Stimulated activated naive CD8-positive, alpha-beta T cell treated with anti-CD3 and anti-CD28 coated beads, Interleukin-15, Interleukin-2, amounts not matched to agents 100 U/mL and 50 U/mL, for 24 hours (primary cell): ENCODE measurements at places on chromosomes 5 and 9.
A peak's percentile ranks its signal among the peaks of the same experiment; 100 is the strongest.

GRCh38 chr5:56356121-56356835, 123.1 kb upstream of the ANKRD55 start:
- DNase-seq: no peak

DNA sequence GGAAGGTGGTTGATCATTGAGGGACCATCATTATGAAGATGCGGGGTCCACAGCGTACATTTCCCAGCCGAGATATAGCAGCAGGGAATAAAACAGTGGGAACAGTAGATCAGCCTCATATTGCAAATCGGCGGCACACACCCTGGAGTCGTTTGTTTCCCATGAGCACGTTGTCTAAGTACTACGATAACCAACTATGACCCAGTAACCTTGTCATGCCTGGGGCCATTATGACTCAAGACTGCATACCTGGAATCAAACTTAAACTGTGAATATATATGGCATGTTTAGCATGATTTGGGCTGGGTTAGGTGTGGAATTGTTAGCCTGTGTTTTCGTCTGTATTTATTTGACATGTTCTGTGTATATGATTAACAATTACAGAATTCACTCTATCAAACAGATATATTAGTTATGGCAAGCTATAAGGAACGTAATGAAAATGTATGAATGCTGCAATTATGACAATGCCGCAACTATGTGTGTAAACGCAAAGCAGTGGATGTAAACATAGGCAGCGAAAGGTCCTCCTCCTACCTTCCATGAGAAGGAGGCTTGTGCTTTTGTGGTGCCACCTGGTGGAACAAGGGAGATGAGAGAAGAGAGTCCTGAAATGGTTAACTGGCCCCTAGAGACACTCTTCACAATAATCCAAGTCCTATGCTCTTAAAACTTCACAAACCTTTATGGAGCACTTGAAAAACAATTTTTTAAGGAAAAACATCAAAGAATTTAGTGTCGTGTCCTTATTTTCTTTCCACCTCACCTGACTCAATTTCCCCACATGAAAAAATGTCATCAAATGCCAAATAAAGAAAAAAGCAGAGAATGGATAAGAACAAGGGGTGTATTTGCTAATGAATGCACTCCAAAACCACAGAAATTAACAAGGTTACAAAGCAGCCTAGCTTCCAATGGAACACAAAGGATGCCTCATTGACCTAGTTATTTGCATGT, 47.1 kb downstream of the SEMA5A start:
- DNase-seq: no peak

DNA sequence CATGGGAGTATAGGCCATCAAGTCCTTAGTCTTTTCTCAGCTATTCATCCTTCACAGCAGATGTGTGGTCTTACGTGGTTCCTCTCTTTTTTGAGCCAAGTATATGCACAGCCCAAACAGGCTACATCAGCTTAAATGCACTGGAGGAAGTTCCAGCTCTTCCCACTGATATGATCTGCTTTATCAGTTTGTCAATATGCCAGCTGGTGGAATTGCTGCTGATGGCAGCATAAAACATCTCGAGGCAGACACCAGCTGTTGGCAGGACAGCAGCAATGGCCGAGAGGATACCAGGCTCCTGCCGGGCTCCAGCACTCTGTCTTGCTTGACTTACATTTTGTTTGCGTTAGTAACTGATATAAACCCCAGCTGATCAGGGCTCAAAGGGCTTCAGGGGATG, 143.4 kb downstream of the TENT4A start:
- DNase-seq: no peak

GRCh38 chr9:121059998-121060636, 10.0 kb upstream of the C5 start:
- DNase-seq: no peak

DNA sequence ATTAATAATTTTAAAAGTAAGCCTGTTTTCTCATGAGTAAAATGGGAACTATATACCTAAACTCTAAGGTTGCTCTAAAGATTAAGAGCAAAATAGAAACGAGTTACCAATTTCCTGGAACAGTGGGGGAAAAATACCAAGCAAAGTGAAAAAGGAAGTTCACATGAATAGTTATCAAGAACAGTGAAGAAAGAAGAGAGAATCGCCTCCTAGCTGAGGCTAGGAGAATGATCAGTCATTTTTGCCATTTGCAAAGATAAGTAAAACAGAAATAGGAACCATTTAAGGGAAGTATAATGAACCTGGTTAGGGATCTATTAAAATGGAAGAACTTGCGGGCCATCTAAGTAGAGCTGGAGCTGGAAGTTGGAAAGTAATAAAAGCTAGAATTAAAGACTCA, 50.7 kb downstream of the P4HA2 start:
- DNase-seq: no peak

DNA sequence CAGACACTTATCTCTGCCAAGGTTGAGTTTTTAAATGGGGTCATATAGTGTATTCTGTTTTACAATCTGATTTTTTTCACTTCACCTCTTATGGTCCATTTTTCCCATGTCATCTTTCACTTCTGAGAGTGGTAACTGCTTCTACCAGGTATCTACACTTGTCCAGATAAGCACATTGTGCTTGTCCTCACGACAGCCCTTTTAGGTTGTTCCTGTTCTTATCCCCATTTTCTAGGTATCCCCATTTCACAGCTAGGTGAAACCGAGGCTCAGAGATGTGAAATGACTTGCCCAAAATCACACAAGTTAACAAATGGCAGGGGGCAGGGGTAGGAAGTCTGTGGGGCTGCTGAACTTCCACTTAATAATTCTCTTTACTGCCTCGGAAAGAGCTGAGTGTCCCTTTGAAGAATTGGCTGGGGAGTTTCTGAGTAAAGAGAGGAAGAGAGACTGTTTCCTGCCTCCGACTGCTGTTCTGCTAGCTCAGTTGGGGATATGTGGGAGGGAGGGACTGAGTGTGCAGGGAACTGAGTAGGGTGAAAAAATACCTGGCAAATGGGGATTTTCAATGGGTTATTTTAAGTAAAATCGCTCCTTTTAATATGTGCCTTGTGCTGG, 255.4 kb downstream of the GRIA1 start:
- no peak for DNase-seq

DNA sequence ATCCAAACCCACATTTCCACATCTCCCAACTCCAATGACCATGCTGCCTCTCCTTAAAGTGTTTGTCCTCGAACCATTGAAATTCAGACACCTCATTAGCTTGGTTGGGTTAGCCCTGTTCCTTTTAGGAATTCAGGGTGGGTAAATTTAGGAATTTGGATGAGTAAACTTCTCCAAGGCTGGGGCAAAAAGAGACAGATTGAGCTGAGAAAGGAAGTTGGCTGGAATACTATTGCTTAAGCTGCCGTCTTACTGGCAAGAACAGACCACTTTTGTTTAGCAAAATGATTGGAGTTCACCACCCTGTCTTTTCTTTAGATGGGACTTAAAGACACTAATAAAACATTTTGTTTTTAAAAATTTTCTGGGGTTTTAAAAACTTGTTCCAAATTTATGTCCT, 143.6 kb upstream of the GDNF start:
- DNase-seq: no peak

- DNase-seq: peak; percentile 70
These were observed 664 bp upstream of the ARSB start for GRCh38 chr5:78985725-78986223.

GRCh38 chr5:58932057-58932612, 349.3 kb downstream of the RAB3C start:
- no peak for DNase-seq

GRCh38 chr9:136678034-136678433, 9.2 kb downstream of the AGPAT2 start:
- DNase-seq: no peak

- peak; percentile 19 for DNase-seq
These were observed 790 bp upstream of the IARS1 start for GRCh38 chr9:92294297-92294676.

GRCh38 chr9:131631306-131631705, 86.0 kb downstream of the PRRT1B start:
- no peak for DNase-seq

- no peak for DNase-seq
These were observed 3.4 kb upstream of the DCTN4 start for GRCh38 chr5:150762211-150762610.

GRCh38 chr9:20340511-20340861, 281.8 kb downstream of the MLLT3 start:
- no peak for DNase-seq

- no peak for DNase-seq
These were observed 31.5 kb downstream of the HRH2 start for GRCh38 chr5:175689147-175689991.

DNA sequence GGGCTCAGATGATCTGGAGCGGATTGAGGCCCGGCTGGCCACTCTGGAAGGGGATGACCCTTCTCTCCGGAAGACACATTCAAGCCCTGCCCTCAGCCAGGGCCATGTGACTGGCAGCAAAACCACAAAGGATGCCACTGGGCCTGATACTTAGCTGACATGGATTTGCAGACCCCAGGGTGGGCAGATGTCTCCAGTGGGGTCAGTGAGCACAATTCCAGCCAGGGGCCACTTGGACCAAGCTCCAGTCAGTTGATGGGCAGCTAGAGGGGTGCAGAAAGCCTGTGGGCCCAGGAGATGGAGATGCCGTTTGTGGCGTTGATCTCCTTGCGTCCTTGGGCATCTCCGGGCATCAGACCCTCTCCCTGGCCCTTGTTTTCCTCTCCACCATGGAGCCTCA, 46.7 kb downstream of the PSD2 start:
- no peak for DNase-seq

DNA sequence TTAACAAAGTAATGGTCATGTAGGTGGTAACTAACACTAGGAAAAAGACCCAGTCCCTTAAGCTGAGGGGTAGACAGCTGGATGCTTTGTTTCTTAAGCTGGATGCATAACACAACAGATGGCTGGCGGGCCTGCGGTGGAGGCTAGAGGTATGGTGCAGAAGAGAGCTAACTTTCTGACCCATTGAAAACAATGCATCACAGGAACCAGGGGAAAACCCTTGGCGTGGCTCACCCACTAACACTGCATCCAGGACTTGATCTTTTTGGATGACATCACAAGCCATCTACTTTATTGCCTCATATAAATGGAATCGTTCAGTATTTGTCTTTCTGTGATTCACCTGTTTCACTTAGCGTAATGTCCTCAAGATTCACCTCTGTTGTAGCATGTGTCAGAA, 138.7 kb downstream of the AUH start:
- DNase-seq: peak; percentile 14

DNA sequence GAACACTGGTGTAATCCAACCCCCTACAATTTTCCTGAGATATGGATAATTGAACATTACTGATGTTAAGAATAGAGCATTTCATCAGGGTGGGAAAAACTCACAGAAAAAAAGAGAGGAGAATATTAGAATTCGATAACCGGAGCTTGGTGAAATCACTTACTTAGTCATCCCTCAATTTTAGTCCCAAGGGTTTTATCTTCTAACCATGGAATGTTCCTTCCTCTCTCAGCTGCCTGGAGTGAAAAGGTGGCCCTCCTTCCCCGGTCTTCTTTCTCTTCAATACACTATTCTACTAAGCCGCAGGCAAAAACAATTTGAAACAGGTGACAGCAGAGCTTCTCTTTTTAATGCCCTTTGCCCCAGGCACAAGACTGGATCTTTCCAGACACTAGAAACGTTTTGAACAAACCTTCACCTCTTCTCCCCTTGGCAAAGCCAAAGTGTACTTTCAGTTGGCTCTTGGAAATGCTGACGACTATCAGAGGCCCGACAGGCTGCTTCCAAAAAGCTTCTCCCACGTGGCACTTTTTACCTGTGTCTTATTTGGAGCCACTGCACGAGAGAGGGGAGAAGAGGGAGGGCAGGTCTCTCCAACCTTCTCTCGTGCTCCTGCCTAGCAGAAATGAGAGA, 543.9 kb downstream of the TLE1 start:
- no peak for DNase-seq

DNA sequence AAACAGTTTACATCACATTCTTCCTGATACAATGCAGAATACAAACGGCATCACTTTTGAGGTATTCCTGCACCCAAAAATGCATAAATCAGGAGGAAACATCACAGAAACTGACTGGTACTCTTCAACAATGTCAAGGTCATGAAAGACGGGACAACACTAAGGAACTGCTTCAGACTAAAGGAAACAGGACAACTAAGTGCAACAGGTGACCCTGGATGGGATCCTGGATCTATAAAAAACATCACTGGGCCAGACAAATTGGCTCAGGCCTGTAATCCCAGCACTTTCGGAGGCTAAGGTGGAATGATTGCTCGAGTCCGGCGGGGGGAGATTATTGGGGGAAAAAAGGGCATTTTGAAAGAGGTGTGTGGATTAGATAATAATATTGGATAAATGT, 22.6 kb downstream of the BTNL9 start:
- no peak for DNase-seq

DNA sequence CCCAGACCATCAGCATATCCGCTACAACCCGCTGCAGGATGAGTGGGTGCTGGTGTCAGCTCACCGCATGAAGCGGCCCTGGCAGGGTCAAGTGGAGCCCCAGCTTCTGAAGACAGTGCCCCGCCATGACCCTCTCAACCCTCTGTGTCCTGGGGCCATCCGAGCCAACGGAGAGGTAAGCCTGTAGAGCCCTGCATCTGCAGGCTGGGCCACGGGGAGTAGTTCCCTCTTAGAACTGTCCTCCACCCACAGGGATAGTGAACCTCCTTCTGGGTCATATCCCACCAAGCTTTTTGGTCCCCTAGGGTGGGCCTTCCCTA, 569 bp downstream of the GALT start:
- no peak for DNase-seq

DNA sequence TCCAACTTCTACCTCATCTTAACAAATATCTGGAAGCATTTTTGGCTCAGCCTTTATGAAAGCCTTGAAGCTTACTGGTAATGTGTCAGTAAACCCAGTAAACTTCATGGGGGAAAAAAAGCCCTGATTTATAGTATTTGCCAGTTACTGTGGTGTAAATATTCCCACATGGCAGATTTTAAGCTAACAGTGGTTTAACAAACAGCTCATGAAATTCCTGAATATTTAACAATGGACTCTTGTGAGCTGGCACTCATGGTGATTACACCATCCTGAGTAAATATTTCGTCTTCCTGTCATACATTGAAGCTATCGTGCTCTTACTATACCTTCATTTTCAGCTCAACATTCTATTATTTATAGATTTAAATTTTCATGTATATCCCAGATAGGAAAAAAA, 57.0 kb upstream of the ACOT12 start:
- DNase-seq: no peak

DNA sequence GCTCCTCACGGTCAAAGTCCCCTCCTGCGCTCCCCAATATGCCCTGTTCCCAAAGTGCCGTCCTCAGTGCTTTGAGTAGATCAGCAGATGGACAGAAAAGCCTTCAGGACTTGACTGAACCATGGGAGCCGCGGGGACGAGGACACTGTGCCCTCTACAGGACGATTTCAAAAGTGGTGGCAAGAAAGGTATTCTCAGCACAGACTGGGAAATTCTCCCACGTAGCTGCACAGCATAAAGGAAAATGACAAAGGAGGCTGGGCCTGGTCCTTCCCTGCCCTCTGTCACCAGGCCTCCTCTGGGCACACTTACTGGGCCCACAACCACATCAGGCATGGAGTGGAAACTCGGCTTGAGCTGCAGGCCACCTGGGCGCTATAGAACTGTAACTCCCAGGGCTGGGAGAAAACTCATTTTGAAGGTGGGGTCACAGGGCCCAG, 16.7 kb upstream of the MTMR12 start:
- peak; percentile 52 for DNase-seq
